Activated CD4-positive, alpha-beta T cell treated with anti-CD3 and anti-CD28 coated beads for 4 hours (primary cell): ENCODE measurements at places on chromosomes 11 and 22.
A peak's percentile ranks its signal among the peaks of the same experiment; 100 is the strongest.

GRCh38 chr11:117189191-117189940 lies 9.8 kb upstream of the TAGLN start:
- DNase-seq = no peak

DNA sequence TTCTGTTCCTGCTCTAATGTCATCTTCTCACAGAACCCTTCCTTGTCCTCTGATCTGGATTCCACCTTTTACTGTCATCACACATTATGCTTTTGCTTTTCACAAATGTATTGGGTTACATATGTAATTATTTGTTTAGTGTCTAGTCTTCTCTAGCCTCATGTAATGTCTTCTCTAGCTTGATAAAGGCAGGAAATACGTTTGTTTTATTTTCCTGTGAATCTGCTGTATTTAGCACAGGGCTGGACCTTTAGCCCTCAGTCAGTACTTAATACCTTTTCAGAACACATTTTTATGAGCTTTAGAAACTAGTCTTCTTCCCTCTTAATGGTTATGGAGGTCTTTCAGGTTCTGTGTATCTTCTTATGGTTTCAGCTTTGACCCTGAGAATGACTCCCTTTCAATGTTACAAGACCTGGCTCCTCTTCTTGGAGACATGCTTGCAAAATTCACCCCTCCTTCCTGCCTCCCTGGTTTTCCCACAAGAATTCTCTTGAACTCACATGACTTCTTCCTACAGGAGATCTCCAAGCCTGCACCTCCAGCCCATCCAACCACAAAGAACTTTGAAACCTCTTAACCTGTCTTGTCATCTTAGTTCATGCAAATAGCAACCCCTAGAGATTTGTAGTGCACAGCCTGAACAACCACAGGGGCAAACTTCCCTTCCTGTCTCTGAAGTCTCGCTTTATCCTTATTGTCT lies 132.7 kb upstream of the DDI1 start:
- DNase-seq = no peak

DNA sequence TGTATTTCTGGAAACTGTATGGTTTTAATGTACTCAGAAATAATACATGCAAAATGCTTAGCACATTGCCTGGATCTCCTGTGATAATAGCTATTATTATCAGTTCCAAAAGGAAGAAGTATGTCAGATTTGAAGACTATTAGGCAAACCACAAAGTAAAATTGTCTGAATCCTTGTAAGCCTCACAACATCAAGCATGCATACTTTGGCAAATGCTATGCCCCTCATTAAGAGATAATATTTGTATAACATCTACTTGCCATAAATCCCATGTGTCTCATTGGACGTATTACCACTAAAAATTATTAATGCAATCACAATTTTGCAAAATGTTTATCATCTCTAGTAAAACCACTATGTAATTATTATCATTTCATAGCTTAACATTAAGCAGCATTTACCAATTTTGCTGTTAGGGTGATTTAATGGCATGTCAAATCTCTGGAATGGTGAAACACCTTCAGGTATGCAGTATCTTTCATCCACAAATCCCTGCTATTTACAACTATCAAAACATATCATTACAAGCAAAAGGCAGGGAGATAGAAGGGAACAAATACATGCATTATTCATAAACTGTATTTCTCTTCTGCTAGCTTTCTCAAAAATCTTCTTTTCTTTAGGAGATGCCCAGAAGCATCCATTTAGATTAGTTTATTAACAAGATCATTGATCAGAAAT lies 974.6 kb upstream of the RAG2 start:
- no peak for DNase-seq

DNA sequence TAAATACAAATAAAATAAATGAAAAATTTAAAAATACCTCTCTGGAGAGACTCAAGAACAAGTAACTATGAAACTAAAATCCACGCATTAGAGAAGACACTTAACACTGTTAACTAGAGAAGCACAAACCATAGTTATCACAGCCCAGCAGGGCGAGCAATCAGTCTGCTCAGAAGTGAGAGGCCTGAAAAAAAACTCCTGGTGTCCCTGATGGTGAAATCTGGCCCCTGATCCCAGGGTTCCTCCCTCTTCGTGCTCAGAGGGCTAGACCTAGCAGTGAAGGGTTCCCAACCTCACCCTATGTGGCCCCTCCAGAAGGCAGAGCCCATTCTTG lies 49.7 kb upstream of the VPREB1 start:
- no peak for DNase-seq

DNA sequence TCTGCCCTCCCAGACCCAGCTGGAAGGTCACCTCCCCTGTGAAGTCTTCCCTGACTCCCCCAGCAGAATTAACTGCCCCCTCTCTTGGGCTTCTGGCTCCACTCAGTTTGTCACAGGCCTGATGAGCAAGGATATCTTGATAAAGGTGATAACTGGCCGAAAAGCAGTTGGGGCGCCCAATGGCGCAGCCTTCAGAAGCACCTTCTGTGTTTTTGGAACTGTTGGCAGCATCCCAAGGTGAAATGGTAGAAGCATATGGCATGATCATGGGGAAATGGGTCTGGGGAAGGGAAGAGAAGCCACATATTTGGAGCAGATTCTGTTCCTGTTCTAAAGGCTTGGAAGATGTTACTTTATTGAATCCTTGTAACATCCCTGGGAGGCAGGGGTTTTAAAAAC lies 2.8 kb upstream of the TAB1 start:
- no peak for DNase-seq

GRCh38 chr22:45996241-45997076 lies 19.5 kb upstream of the WNT7B start:
- no peak for DNase-seq

DNA sequence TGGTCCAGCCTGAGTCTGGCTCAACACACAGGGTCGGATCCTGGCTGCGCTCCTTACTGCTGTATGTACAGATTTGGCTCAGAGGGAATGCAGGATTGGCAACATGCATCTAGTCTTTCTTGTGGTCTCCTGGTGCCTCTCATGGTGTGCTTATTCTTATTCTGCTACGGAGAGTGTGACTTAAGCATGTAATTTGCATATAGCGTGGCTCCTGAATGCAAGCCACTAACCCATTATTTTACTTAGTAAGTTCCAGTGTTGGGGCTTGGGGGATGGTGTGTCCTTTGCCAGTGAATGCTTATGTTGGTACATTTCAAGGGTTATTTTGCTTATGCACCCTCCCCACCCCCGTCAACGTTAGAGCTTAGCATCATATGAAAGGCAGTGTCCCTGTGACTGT lies 51.2 kb downstream of the PTPRJ start:
- DNase-seq = no peak

- no peak for DNase-seq
Observed at GRCh38 chr11:16860617-16861016, 122.2 kb downstream of the C11orf58 start.

GRCh38 chr11:8932564-8933180 lies at the start of gene C11orf16:
TSS of gene C11orf16 (minus strand) at chr11:8932947. CDS start at chr11:8932308, 639 bp downstream.
- no peak for DNase-seq

- no peak for DNase-seq
Observed at GRCh38 chr11:72864702-72865655, 50.8 kb downstream of the ATG16L2 start.

DNA sequence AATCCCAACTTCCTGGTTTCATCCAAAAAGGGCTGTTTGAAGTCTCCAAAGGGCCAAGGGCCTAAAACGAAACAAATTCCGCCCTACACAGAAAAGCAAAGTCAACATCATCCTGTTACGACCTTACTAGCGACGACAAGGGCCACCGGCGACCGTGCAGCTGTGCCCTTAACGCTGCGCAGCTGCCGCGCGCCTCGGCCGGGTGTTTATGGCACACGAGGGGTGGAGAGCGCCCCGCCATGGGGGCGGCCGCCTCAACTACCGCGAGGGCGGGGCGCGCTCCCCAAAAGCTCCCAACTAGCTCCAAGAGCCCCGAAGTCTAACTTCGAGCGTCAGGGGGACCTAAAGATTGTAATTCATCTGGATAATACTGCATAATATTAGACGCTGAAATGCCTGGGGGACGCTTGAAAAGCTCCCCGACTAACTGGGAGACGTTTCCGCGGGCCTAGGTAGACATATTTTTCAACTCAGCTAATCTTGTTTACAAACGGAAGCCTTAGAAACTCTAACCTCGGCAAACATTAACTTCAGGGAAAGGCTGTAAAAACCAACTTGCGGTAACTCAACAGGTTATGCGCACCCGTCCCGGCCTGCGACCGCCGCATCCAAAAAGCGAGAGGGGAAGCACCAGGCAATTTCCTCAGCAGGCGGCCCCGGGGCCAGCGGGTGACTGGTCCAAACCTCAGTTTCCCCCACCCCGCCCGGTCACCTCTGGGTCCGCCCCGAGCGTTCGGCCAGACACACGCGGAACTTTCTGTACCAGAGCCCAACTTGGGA lies 694 bp downstream of the TMEM123 start:
- DNase-seq = peak; percentile 71

- no peak for DNase-seq
Observed at GRCh38 chr11:73312851-73313327, 4.8 kb downstream of the ARHGEF17 start.

DNA sequence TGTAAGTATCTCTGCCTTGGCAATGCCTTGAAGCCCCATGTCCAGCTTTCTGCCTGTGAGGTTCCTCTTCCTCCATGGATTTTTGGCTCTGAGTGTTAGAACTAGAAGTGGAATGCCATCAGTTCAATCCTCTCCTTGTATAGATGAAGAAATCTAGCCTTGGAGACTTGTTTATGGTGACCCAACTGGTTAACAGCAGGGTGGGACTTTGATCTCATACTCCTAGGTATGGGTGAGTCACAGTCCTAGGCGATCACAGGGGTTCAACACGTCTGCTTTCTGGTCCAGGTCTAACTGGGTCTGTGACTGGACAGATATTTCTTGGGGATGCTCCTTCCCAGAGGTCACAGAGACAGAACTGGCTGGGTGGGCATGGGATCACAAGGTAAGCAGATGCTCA lies 9.2 kb upstream of the MTFP1 start:
- no peak for DNase-seq

DNA sequence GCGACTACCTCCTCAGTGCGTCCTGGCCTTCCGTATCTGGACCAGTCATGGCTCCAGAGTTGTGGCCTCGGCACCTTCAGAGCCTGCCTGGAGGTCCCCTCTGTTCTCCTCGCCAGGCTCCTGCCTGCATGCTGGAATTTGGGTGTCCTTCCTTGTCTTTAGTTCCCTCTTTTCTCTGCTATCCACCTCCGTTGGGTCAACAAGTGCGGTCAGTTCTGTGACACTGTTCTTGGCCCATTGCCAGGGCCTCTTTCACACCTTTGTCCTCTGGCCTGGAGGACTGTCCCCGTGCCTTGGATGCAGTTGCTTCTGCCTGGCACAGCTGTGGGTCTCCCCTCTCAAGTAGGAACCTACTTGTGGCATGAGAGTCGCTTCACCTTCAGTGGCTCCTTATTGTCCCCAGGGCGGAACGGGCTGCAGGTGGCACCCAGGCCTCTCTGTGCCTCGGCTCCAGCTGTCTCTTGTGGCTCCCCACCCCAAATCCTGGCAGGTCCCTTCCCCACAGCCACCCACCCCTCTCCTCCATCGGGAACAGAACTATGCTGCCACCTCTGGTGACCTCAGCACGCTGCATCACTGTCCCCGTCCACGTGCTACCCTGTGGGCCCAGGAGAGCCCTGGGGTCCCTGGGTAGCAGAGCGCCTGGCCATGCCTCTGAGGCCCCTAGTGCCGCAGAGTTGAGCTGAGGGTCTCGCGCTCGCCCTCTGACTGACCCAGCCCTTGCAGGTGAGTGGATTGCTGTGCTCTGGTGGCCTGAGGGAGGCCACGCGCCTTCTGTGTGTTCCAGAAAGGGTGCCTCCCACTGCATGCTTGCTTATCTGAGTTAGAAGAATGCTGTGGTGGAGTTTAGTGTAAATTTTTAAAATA lies 4.7 kb downstream of the DGCR8 start:
- no peak for DNase-seq

DNA sequence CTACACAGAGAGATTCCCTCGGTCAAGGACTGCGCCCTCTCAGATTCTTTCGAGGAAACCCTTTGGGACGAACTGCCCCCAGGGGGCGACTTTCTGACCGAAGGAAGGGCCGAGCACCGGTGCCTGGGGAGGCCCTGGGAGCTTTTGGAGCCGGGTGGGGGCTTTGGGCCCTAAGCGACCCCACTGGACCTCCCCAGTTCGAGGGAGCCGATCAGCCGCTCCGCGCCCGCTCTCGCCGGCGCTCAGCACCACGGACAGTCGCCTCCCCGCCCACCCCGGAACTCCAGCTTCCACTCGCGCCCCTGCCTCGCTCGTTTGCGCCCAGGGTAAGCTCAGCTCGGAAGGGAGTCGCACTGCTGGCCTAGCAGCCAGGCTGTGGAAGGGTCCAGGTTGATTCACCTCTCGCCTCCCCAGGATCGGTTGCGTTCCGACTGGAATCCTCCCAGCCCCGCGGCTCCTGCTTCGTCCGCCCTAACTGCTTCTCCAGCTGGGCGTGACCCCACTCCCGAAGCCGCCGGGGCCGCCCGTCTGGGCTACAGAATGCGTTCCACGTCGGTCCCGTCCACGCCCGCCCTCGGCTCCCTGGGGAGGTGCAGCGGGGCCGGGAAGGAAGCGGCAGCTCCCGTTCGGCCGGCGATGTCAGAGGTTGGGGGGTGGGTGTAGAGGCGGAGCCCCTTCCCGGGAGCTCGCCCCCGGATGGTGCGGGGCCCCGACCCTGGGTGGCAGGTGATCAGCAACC lies 428 bp downstream of the SCN3B start:
- DNase-seq = peak; percentile 4
